PC-9 (cell line): ENCODE measurements at places on chromosomes 13 and 19. TPM values are rescaled to one million over a fixed set of nuclear protein-coding genes. Genes with fewer than 3 reads are reported as not detected.

The PGLYRP1 gene
- total RNA-seq = not detected in 2 replicates

The CYP2S1 gene
- total RNA-seq = 6.8 and 14.9 TPM in 2 replicates

The GRIN2D gene
- 3.2 and 3.8 TPM in 2 replicates for total RNA-seq

The MRPS31 gene
- total RNA-seq = 14.5 and 22.2 TPM in 2 replicates

The PLA2G4C gene
- total RNA-seq = 1.2 TPM in 1 of 2 replicates, not detected in the other

The RNF225 gene
- 0.61 and 0.68 TPM in 2 replicates for total RNA-seq

The CYP4F2 gene
- total RNA-seq = 0.31 and 1.1 TPM in 2 replicates

The FBN3 gene
- 0.05 TPM in 1 of 2 replicates, not detected in the other for total RNA-seq

The INSR gene
- 9.3 and 18.9 TPM in 2 replicates for total RNA-seq

The NCCRP1 gene
- total RNA-seq = 22.7 and 23.2 TPM in 2 replicates

The CGB5 gene
- total RNA-seq = 1.1 and 1.9 TPM in 2 replicates

The ARRDC2 gene
- total RNA-seq = 15.5 and 20.6 TPM in 2 replicates

The PSG4 gene
- 0.24 TPM in 1 of 2 replicates, not detected in the other for total RNA-seq

The LRG1 gene
- 22.0 and 25.6 TPM in 2 replicates for total RNA-seq

The ZIM2 gene
- total RNA-seq = not detected in 2 replicates

The PLEKHF1 gene
- total RNA-seq = 16.0 and 18.0 TPM in 2 replicates

The ZNF610 gene
- 1.8 and 2.6 TPM in 2 replicates for total RNA-seq

The PSG1 gene
- 0.72 TPM in 1 of 2 replicates, not detected in the other for total RNA-seq

The GNA15 gene
- total RNA-seq = 14.2 and 16.3 TPM in 2 replicates

The CPB2 gene
- not detected in 2 replicates for total RNA-seq

The PNMA8A gene
- not detected in 2 replicates for total RNA-seq

The GET3 gene
- total RNA-seq = 72.8 and 81.9 TPM in 2 replicates

The RFPL4AL1 gene
- total RNA-seq = not detected in 2 replicates

The NRTN gene
- 1.9 and 3.5 TPM in 2 replicates for total RNA-seq

The F7 gene
- total RNA-seq = not detected in 2 replicates
